ENCODE measurements at places on chromosomes 7 and 10.
A peak's percentile ranks its signal among the peaks of the same experiment; 100 is the strongest.

GRCh38 chr10:132538790-132539421, 1.3 kb downstream of the INPP5A start:
- no peak for DNase-seq

- no peak for DNase-seq
Measured at GRCh38 chr7:46746695-46747687, 825.9 kb upstream of the IGFBP3 start.

DNA sequence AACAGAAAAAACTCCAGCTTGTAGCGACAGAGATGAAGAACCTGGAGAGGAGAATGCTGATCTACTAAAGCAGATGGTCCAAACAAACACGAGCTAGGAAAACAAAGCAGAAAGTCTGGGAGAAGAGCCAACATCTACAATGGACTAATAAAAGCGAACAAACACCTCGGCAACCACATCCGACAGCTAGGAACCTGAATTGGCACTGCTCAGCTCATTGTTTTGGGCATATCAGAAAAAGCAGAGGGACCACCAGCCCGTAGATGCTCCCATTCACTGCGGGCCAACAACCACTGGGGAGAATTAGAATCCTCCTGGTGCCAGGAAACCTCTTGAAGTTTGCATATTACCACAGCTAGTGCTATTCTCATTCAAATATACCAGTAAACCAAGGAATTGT, 204.7 kb downstream of the NXPH1 start:
- no peak for DNase-seq

- DNase-seq = no peak
Measured at GRCh38 chr10:50567384-50567783, 56.4 kb downstream of the SGMS1 start.

DNA sequence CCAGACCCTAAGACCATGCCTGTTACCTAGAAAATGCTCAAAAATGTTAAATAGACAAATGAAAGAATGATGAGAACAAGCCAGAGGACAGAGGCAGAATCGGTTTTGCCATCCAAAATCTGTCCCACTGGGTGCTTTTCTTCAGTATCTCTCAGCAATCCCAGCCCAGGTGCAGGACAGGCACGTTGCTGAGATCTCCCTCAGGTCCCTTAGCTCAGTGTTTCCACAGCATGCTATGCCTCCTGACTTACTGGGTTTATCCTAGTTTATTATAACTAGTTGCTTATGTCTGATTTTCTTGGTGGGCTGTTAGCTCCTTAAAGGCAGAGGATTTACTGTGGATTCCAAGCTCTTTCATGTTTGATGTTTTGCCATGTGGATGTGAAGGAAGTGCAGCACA, 20.3 kb downstream of the CPED1 start:
- peak; percentile 88 for DNase-seq

DNA sequence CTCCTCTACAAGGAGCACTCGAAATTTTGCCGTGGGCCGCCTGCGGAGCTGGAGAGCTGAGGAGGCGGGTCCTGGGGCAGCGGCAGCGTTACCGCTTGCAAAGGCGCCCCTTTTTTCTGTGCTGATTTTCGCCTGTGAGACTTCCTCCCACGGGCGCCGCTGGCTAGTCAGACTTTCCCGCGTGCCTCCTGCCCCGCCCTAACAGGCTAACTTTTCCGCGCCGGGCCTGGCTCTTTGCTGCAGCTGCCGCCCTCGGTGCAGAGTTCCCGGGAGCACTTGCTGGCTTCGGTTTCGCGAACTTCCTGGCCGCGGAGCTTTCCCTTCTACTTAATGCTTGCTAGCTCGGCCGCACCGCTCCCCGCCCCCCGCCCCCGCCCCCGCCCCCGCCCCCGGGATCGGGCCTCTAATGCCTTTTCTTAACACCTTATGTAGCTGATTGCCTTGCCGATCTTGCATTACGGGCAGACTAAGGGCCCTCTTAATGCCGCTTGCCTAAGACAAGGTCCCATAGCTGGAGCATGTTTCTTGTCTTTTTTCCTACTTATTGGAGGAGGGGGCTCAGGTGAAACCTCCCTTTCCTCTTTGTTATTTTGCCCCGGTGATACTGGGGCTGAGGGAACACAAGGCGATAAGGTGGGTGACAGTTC, 37.9 kb upstream of the RASGEF1A start:
- peak; percentile 55 for DNase-seq

- DNase-seq = no peak
Measured at GRCh38 chr10:33507662-33508425, 173.4 kb upstream of the NRP1 start.

- DNase-seq = no peak
Measured at GRCh38 chr10:76278811-76279460, 847.5 kb downstream of the LRMDA start.

DNA sequence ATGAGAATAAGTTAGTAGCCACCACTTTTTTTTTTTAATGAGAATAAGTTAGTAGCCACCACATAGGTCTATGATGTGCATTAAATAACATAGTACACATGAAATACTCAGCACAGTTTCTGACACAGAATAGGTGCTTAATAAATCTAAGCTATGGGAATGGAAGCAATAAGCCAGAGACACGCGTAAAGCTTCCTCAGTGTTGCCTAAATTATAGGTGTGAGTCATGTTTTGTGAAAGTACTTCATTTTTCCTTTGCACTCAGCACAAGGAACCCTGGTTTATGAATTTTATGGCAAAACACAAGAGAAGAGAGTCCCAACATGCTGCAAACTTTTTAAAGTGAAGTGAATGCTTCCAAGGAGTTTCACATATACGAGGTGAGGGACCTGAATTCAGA, 267.4 kb downstream of the RNLS start:
- DNase-seq = no peak

DNA sequence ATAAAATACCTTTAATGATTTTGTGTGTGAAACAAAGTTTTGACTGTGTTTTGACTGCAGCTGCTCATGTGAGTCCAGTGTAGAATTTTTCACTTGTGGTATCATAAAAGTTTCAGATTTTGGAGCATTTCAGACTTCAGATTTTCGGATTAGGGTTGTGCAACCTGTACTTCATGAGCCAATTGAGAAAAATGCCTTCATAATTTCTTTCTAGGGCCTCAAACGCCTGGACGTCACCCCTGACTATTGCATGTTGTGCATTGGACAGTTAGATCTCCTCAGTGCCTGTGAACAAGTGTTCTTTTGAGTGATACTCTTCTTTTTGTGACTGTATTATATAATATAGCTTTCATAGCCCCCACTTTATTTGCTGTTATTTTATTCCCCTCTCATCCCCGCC, 161.1 kb downstream of the AUTS2 start:
- DNase-seq = no peak

- DNase-seq = no peak
Measured at GRCh38 chr10:112059220-112059619, 124.3 kb downstream of the GPAM start.

DNA sequence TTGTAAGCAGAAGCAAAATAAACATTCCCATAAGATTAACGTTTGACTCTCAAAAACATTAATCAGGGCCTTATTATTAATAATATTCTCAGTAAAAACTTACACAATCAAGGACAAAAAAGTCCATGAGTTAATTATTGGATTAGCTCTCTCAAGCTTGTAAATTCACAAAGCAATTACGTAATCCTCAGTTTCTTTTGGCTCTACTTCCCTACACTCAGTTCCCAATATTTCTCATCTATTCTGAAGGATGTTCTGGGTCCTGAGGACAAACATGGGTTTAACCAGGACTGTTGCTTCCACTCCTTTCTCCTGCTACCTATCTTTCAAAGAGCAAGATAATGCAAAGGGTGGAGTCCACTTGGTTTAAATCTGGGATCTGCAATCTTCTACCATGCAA, 15.1 kb downstream of the FBXL13 start:
- DNase-seq = no peak

DNA sequence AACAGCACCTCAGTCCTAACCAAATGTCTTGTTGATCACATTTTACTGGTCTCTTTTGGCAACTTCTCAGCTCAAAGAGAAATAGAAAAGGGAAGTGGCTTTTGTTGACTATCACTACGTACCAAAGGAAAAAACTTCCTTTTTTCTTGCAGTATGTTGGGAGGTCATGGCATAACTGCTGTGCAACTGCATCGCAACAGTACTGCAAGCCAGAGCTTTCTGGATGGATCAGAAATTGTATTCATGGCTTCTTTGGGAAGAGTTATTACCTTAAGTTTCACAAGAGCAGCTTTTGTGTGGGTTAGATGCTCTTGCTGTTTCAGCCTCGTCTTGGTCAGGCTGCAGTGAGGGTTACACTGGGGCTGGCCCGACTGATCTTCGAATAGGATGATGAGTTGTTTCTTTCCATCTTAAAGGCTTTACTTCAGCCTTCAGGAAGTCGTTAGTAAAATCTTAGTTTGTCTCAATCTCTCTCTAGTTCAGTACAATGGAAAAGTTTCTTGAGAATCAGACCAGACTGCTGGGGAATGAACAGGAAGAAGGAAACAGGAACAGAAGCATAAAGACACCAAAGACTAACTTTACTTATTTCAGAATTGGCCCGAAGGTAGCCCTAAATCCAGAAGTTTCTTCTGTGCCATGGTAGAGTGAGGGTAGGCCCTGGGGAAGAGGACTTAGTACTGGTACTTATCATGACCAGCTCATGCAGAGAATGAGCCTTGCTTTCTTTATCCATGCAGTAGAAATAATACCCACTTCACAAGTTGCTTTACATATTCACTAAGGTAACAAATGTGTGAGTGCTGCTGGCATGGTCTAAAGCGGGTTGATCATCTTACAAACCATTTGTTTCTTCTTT, 153.6 kb downstream of the CELF2 start:
- peak; percentile 20 for DNase-seq

Measured in umbilical cord (tissue), 2 donors.